Activated naive CD4-positive, alpha-beta T cell treated with anti-CD3 and anti-CD28 coated beads, Interleukin-2, amount 10 ng/mL, durations not matched to agents 5 hours and 36 hours (primary cell): ENCODE measurements at places on chromosomes 13 and 19. TPM values are rescaled to one million over a fixed set of nuclear protein-coding genes. Genes with fewer than 3 reads are reported as not detected.

SLC25A41 gene
- total RNA-seq, result not detected

ICAM5 gene
- 0.35 TPM for total RNA-seq

RNF17 gene
- total RNA-seq, result not detected

FAM216B gene
- total RNA-seq, result not detected

RPL36 gene
- total RNA-seq, result 1,320 TPM

NKPD1 gene
- total RNA-seq, result 0.35 TPM

TPTE2 gene
- not detected for total RNA-seq
